ENCODE measurements at places on chromosomes 4 and X. TPM values are rescaled to one million over a fixed set of nuclear protein-coding genes. Genes with fewer than 3 reads are reported as not detected.

The GLOD5 gene
- not detected for total RNA-seq

The CXCL13 gene
- total RNA-seq, result not detected

The KDM6A gene
- total RNA-seq, result 16.3 TPM

The TRPC5OS gene
- total RNA-seq, result not detected

The EXOC1L gene
- not detected for total RNA-seq

The SOX3 gene
- total RNA-seq, result not detected

The MMAA gene
- 3.9 TPM for total RNA-seq

The HUWE1 gene
- 135 TPM for total RNA-seq

The SLAIN2 gene
- total RNA-seq, result 26.3 TPM

The PHKA1 gene
- 4.8 TPM for total RNA-seq

GRCh38 chrX:9874483-9874882 is 88.3 kb downstream of the SHROOM2 start:
- no peaks in the 10 kb centered on the region for H3K36me3 ChIP-seq
- no peak for DNase-seq
- H3K27ac ChIP-seq, result no peak overlapping the region
- no peaks in the 10 kb centered on the region for H3K27me3 ChIP-seq
- no peaks in the 10 kb centered on the region for H3K4me1 ChIP-seq

GRCh38 chr4:830601-831482 is 4.9 kb upstream of the CPLX1 start:
- no peak overlapping the region for H3K4me3 ChIP-seq
- H3K4me1 ChIP-seq, result peaks cover 3% of the 10 kb centered on the region
- H3K27me3 ChIP-seq, result peaks cover 17% of the 10 kb centered on the region

- no peaks in the 10 kb centered on the region for H3K27me3 ChIP-seq
- DNase-seq, result no peak
- H3K36me3 ChIP-seq, result peaks cover 66% of the 10 kb centered on the region
- H3K4me3 ChIP-seq, result no peak overlapping the region
These were observed 41.3 kb downstream of the TRAPPC11 start for GRCh38 chr4:183700407-183700806.

- H3K4me3 ChIP-seq, result no peak overlapping the region
- no peaks in the 10 kb centered on the region for H3K27me3 ChIP-seq
- H3K27ac ChIP-seq, result no peak overlapping the region
- H3K4me1 ChIP-seq, result no peaks in the 10 kb centered on the region
- DNase-seq, result no peak
- no peaks in the 10 kb centered on the region for H3K36me3 ChIP-seq
These were observed 8.4 kb downstream of the ZNF280C start for GRCh38 chrX:130260316-130260715.

DNA sequence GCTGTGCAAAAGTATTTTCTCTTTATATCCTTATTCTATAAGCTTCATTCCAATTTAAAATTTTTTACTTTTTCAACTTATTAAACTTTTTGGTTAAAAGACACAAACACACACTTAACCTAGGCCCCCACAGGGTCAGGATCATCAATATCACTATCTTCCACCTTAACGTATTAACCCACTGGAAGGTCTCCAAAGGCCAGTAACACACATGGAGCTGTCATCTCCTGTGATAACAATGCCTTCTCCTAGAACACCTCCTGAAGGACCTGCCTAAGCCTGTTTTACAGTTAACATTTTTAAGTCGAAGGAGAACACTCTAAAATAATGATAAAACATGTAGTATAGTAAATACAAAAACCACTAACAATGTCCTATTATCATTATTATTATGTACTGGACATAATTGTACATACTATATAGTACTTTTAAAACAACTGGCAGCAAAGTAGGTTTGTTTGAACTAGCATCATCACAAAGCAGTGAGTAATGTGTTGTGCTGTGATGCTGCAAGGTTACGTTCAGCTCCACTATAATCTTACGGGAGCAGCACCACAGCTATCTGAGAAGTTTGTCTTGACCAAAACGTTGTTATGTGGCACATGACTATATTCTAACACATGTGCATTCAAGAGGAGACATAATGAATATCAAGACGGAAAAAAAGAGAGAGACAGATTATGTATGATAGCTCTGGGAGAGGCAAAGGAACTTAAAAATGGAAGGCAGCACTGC is 33.7 kb downstream of the DHX15 start:
- H3K27me3 ChIP-seq, result no peaks in the 10 kb centered on the region
- DNase-seq, result no peak
- H3K27ac ChIP-seq, result no peak overlapping the region

DNA sequence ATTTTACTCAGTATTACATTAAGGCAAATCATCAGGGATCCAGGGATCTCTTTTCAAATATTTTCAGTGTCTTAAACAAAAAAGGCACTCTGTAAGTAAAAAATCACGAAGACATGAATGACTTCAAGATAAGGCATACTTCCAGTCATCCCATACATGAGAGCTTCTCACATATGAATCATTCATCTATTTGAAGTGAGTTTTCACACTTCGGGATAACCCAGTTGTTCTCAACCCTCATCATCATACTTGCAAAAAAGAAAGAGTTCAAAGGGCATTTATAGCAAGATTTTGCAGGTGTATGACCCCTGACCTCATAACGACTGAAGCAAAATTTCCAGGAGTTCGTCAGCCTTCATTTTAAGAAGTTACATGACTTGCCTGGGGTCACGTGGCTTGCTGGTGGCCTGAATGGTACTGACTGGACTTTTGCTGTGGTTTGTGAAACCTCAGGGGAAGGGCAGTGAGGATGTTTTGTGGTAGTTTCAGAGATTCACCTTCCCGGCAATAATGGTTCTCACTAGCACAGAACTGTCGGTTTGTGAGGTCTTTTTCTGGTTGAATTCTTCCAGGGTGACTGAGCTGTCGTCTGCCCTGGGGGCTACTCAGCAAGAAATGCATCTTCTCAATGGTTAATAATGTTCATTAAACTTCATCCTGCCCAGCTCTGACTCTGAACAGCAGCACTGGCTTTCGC is 115.8 kb upstream of the SHISA3 start:
- no peak for DNase-seq
- H3K4me3 ChIP-seq, result no peak overlapping the region
- H3K27ac ChIP-seq, result no peak overlapping the region
- no peaks in the 10 kb centered on the region for H3K27me3 ChIP-seq
- no peaks in the 10 kb centered on the region for H3K4me1 ChIP-seq

GRCh38 chr4:153619811-153620210 is 64.3 kb upstream of the TLR2 start:
- no peak for DNase-seq
- H3K27me3 ChIP-seq, result no peaks in the 10 kb centered on the region
- peaks cover 37% of the 10 kb centered on the region for H3K36me3 ChIP-seq
- H3K4me3 ChIP-seq, result no peak overlapping the region
- no peaks in the 10 kb centered on the region for H3K4me1 ChIP-seq

DNA sequence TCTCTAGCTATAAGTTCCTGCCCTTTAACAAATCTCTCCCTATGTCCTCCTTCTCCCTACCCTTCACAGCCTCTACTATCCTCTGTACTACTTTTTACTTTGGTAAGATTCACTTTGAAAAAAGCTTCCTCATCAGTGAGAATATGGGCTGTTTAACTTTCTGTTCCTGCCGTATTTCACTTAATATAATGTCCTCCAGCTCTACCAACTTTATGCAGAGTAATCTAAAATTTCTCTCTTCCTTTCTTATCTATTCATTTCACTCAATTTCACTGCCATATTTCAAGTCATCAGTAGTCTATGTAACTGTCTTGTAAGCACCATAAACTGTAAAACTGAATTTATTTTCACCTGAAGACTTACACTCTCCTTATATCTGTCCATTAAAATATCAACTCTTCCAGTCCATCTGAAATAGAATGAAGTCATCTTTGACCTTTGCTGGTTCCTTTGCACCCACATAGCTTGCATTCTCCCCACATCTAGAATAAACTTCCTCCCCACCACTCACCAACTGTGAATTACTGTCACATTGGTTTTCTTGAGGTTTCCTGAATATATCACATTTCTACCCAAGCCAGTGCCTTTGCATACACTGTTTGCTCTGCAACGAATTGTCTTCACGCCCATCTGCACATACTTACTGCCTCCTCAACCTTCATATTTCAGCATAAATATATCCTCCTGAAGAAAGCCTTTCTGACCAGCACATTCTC is 54.6 kb downstream of the ARAP2 start:
- no peak for DNase-seq
- H3K4me3 ChIP-seq, result no peak overlapping the region
- no peaks in the 10 kb centered on the region for H3K27me3 ChIP-seq

DNA sequence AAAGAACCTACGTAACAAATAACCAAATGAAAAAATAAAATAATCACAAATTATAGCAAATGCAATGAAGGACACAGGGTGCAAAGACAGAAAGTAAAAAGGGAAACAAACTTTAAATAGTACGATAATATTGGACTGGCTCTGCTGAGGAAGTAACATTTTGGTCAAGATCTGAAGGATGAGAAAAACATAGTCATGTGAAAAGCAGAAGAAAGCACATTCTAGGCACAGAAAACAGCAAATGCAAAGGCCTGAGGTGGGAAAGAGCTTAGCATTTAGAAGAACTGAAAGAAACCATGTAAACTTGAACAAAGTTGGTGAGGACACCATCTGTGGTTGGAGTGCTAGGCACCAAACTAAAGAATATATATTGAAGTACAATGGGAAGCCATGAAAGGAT is 111.2 kb downstream of the PPP3CA start:
- H3K4me3 ChIP-seq, result no peak overlapping the region
- no peaks in the 10 kb centered on the region for H3K36me3 ChIP-seq
- DNase-seq, result no peak
- H3K27me3 ChIP-seq, result no peaks in the 10 kb centered on the region

- H3K36me3 ChIP-seq, result no peaks in the 10 kb centered on the region
- no peaks in the 10 kb centered on the region for H3K27me3 ChIP-seq
- H3K27ac ChIP-seq, result peak overlapping the region; percentile 68
- H3K4me1 ChIP-seq, result no peaks in the 10 kb centered on the region
- no peak for DNase-seq
These were observed 849 bp downstream of the MID1 start for GRCh38 chrX:10619425-10620046.

GRCh38 chr4:24747234-24747975 is 48.0 kb upstream of the SOD3 start:
- H3K27me3 ChIP-seq, result no peaks in the 10 kb centered on the region
- no peak for DNase-seq
- no peaks in the 10 kb centered on the region for H3K4me1 ChIP-seq

- H3K27me3 ChIP-seq, result no peaks in the 10 kb centered on the region
- H3K27ac ChIP-seq, result no peak overlapping the region
- H3K4me1 ChIP-seq, result no peaks in the 10 kb centered on the region
- H3K36me3 ChIP-seq, result no peaks in the 10 kb centered on the region
- no peak overlapping the region for H3K4me3 ChIP-seq
These were observed 501.2 kb upstream of the INTU start for GRCh38 chr4:127131527-127131926.

GRCh38 chr4:6233929-6234328 is 33.6 kb upstream of the JAKMIP1 start:
- no peaks in the 10 kb centered on the region for H3K4me1 ChIP-seq
- DNase-seq, result no peak
- H3K27ac ChIP-seq, result no peak overlapping the region
- no peaks in the 10 kb centered on the region for H3K27me3 ChIP-seq
- no peaks in the 10 kb centered on the region for H3K36me3 ChIP-seq
- H3K4me3 ChIP-seq, result no peak overlapping the region

- no peaks in the 10 kb centered on the region for H3K36me3 ChIP-seq
- H3K4me1 ChIP-seq, result no peaks in the 10 kb centered on the region
- H3K27ac ChIP-seq, result no peak overlapping the region
These were observed 105.1 kb upstream of the ADGRL3 start for GRCh38 chr4:61094854-61095598.

DNA sequence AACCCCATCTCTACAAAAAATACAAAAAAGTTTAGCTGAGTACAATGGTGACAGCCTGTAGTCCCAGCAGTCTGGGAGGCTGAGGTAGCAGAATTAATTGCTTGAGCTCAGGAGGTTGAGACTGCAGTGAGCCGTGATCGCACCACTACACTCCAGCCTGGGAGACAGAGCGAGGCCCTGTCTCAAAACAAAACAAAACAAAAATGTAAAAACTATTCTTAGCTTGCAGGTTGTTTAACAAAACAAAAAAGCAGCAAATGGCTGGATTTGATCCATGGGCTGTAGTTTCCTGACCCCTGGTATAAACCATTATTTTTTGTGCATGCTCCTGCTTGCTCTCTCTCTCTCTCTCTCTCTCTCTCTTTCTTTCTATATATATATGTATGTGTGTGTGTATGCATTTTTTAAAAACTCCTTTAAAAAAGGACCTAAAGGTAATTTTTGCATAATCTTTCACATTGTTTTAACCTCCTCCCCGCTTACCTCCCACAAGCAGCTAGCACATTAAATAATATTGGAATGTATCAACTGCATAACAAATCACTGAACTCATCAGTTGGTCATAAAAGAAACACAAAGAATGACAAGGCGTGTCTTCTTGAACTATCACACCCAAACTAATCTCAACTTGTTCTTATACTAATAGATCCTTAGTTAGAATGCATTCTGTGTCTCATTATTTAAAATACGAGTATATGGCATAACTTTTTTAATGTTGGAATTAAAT is 4.8 kb downstream of the AREG start:
- no peak overlapping the region for H3K27ac ChIP-seq
- no peaks in the 10 kb centered on the region for H3K36me3 ChIP-seq
- DNase-seq, result no peak
- H3K4me3 ChIP-seq, result no peak overlapping the region

- no peaks in the 10 kb centered on the region for H3K27me3 ChIP-seq
- no peaks in the 10 kb centered on the region for H3K36me3 ChIP-seq
- no peak for DNase-seq
- no peaks in the 10 kb centered on the region for H3K4me1 ChIP-seq
- H3K27ac ChIP-seq, result no peak overlapping the region
These were observed 567.7 kb downstream of the MAGEB5 start for GRCh38 chrX:26783512-26784225.

GRCh38 chrX:39956803-39957394 is 140.9 kb downstream of the BCOR start:
- H3K4me1 ChIP-seq, result no peaks in the 10 kb centered on the region
- no peaks in the 10 kb centered on the region for H3K27me3 ChIP-seq
- no peak overlapping the region for H3K27ac ChIP-seq
- DNase-seq, result no peak
- no peaks in the 10 kb centered on the region for H3K36me3 ChIP-seq
- no peak overlapping the region for H3K4me3 ChIP-seq

GRCh38 chr4:150176547-150176946 is 98.3 kb downstream of the DCLK2 start:
- H3K4me3 ChIP-seq, result no peak overlapping the region
- no peaks in the 10 kb centered on the region for H3K27me3 ChIP-seq
- peaks cover 3% of the 10 kb centered on the region for H3K4me1 ChIP-seq
- H3K27ac ChIP-seq, result no peak overlapping the region
- DNase-seq, result no peak

GRCh38 chrX:133415276-133416105 is at the start of gene GPC4:
TSS of gene GPC4 (minus strand) at chrX:133415489. CDS start at chrX:133414965, 524 bp downstream.
- no peak for DNase-seq
- H3K27me3 ChIP-seq, result no peaks in the 10 kb centered on the region
- peak within 1 kb of the TSS; percentile 77 for H3K4me3 ChIP-seq
- H3K27ac ChIP-seq, result peak within 1 kb of the TSS; percentile 69
- no peaks in the 10 kb centered on the region for H3K4me1 ChIP-seq
